ENCODE measurements at places on chromosomes 5 and 9. TPM values are rescaled to one million over a fixed set of nuclear protein-coding genes. Genes with fewer than 3 reads are reported as not detected.

- no peak overlapping the region for H3K27ac ChIP-seq
- no peaks in the 10 kb centered on the region for H3K36me3 ChIP-seq
- peaks cover 10% of the 10 kb centered on the region for H3K4me1 ChIP-seq
- no peaks in the 10 kb centered on the region for H3K27me3 ChIP-seq
- H3K4me3 ChIP-seq: no peak overlapping the region
- DNase-seq: no peak
These were observed 126.9 kb downstream of the KCNIP1 start for GRCh38 chr5:170630711-170631141.

DNA sequence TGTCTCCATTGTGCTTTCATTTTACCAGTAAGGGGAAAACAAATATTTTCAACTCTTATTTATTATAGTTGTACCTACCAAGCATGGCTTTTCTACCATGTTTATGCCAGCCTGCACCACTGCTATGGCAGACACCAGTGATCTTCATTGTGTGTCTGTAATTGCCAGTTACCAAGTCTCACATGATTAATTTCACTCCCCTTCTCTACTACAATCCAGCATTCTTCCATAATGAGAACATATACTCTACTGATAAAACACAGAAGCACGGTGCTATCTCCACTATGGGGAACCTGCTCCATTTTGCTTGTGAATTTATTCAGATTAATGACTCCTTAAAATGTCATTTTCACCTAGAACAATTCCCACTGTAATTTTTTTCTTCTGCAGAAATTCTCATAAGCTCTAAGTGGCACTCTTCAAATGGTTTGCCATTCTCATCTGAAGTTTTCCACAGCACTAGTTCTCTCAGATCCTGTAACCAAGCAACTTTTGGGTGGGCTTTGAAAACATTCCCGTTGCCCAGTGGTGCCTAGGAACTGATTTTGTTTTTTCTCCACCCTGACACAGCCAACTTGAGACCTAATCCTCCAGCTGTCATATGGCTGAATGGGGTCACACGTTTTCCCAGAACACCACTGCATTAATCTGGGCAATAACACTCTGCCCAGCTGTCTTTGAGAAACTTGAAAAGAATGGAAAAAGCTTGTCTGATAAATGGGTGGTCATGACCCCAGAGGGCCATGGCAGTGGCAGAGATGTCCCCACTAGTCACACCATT is 222.7 kb upstream of the RASEF start:
- no peaks in the 10 kb centered on the region for H3K27me3 ChIP-seq
- H3K27ac ChIP-seq: no peak overlapping the region
- H3K36me3 ChIP-seq: no peaks in the 10 kb centered on the region
- H3K4me3 ChIP-seq: no peak overlapping the region

GRCh38 chr5:142984011-142984410 is 213.8 kb downstream of the ARHGAP26 start:
- no peak overlapping the region for H3K4me3 ChIP-seq
- no peak for DNase-seq
- H3K27ac ChIP-seq: no peak overlapping the region
- H3K36me3 ChIP-seq: peaks cover 11% of the 10 kb centered on the region
- no peaks in the 10 kb centered on the region for H3K27me3 ChIP-seq

GRCh38 chr5:41840251-41840650 is 30.0 kb downstream of the OXCT1 start:
- H3K4me1 ChIP-seq: no peaks in the 10 kb centered on the region
- H3K27ac ChIP-seq: no peak overlapping the region
- no peaks in the 10 kb centered on the region for H3K27me3 ChIP-seq
- DNase-seq: no peak
- no peak overlapping the region for H3K4me3 ChIP-seq

GRCh38 chr5:143880178-143880577 is 68.2 kb downstream of the HMHB1 start:
- no peaks in the 10 kb centered on the region for H3K27me3 ChIP-seq
- no peak overlapping the region for H3K4me3 ChIP-seq
- H3K36me3 ChIP-seq: peaks cover 2% of the 10 kb centered on the region
- no peak overlapping the region for H3K27ac ChIP-seq

DNA sequence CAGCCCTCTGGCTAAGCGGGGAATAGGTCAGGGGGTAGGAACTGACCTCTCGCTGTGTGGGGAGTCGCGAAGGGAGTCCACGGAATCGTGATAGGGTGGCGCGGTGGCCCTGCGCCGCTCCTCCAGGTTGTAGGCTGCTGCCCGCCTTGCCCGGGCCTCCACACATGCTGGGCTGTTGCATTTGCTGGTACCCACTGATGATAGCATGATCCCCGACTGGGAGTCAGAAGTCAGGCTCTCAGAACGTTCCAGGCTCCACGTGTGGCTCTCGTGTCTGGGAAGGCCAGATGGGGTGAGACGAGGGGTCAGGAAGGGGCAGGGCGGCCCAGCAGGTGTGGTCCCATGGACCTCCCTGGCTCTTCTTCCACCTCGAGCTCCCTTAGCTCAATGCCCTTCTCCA is 56.0 kb downstream of the PSD2 start:
- H3K4me3 ChIP-seq: no peak overlapping the region
- H3K27ac ChIP-seq: no peak overlapping the region
- peaks cover 13% of the 10 kb centered on the region for H3K27me3 ChIP-seq
- no peaks in the 10 kb centered on the region for H3K4me1 ChIP-seq

GRCh38 chr5:67802766-67803165 is 412.8 kb upstream of the PIK3R1 start:
- H3K27me3 ChIP-seq: no peaks in the 10 kb centered on the region
- no peak overlapping the region for H3K4me3 ChIP-seq
- no peak overlapping the region for H3K27ac ChIP-seq
- H3K36me3 ChIP-seq: peaks cover 46% of the 10 kb centered on the region
- peaks cover 4% of the 10 kb centered on the region for H3K4me1 ChIP-seq

- peaks cover 62% of the 10 kb centered on the region for H3K36me3 ChIP-seq
- peaks cover 3% of the 10 kb centered on the region for H3K4me1 ChIP-seq
- DNase-seq: no peak
- peak overlapping the region; percentile 7 for H3K4me3 ChIP-seq
- H3K27me3 ChIP-seq: no peaks in the 10 kb centered on the region
- H3K27ac ChIP-seq: no peak overlapping the region
These were observed 3.5 kb downstream of the GBA2 start for GRCh38 chr9:35745569-35745968.

Gene C6
- not detected for total RNA-seq

Gene SLC30A5
- total RNA-seq: 33.7 TPM

Gene PCDHGC5
- total RNA-seq: 0.66 TPM

Gene PHF24
- 0.68 TPM for total RNA-seq
